ENCODE measurements at places on chromosomes 1 and 21.

- no peak for DNase-seq
Measured at GRCh38 chr1:57467830-57468229, 44.0 kb upstream of the DAB1 start.

DNA sequence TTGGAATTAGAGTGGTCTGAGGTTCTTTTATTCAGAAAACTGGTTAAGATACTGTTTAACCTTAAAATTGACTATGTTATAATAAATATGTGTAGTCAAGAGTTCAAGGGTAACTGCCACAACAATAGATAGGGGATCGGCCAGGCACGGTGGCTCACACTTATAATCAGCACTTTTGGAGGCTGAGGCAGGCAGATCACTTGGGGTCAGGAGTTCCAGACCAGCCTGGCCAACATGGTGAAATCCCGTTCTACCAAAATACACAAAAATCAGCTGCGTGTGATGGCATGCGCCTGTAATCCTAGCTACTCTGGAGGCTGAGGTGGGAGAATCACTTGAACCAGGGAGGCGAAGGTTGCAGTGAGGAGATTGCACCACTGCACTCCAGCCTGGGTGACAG, 39.5 kb downstream of the PDC start:
- no peak for DNase-seq

DNA sequence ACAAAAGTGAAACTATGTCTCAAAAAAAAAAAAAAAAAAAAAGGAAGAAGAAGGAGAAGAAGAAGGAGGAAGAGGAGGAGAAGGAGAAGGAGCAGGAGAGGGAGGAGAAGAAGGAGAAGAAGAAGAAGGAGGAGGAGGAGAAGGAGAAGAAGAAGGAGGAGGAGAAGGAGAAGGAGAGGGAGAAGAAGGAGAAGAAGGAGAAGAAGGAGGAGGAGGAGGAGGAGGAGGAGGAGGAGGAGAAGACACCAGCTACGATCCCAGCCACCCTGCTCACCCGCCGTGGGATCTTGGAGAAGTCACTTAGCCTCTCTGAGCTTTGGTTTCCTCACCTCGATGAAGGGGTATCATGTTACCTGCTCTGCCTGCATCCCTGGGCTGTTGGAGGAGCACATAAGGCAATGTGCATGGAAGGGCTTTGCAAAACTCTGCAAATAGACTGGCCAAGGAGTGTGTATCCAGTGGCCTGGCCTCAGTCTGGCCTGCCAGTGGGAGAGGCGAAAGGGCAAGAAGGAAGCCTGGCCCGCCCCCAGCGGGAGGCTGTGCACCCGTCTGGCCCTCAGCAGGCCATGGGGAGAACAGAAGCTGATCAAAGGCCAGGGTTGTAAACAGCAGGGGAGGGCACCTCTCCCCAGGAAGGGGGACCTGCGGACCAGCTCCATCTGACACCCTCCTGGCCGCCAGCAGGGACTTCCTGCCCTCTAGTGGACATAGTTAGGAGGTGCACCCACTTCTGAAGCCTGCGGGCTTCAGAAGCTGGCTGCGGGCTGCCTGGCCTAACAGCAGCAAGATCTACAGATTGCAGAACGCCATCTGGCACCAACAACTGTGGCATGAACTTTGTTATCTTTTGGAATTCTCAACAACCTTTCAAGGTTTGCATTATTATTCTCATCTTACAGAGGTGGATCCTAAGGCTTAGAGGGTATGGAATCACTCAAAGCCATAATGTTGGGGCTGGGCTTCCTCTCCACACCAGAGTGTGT, 19.2 kb upstream of the CDK18 start:
- peak; percentile 45 for DNase-seq

DNA sequence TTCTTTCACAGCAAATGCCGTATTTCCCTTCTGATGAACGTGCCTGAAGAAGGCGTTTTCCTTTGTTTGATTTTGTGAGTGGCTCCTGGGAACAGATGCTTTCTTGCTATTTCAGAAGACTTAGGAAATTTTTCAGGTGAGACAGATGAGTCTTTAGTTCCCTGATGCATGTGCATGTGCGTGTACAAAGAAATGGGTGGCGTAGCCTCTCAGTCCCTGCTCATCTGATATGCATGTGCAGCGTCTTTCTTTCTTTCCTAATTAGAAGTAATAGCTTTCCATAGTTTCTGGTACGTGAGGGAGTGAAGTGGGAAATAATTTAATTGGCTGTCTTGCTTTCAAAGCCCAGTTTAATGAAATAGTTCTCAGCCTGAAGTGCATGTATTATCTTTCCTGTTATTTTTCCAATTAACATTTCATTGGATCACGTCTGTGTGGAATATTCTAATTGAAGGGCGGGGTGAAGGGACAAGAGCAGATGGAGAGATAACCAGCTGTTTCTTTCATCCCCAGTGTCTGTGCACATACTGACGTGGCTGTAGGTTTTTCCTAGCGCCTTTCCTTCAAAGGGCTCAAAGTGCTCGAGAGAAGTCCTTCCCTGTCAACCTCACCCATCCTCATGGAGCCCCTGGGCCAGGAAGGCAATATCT, 104.3 kb downstream of the FAM78B start:
- no peak for DNase-seq

- DNase-seq = no peak
Measured at GRCh38 chr1:102191723-102192122, 195.0 kb upstream of the OLFM3 start.

GRCh38 chr1:171595324-171595723, 26.7 kb upstream of the MYOCOS start:
- no peak for DNase-seq

GRCh38 chr1:212107481-212107880, 71.9 kb downstream of the DTL start:
- no peak for DNase-seq

DNA sequence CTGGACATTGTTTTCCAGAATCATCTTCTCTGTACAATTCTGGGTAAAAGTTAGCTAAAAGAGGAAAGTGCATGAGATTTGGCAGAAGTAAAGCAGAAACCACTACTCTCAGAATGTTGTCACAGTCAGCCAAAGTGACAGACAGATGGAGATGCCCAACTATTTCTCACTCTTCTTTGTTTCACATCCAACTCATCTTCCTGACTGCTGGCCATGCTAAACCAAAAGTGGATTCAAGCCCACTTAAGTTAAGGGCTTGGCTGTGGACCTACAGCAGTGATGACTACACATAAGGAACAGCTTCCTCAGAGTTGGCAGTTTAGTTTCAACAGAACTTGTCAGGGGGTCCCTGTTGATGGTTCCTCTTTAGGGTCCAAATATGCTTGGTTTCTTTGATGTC, 730.2 kb downstream of the LRRIQ3 start:
- no peak for DNase-seq

- no peak for DNase-seq
Measured at GRCh38 chr1:2125350-2126211, 69.0 kb downstream of the FAAP20 start.

DNA sequence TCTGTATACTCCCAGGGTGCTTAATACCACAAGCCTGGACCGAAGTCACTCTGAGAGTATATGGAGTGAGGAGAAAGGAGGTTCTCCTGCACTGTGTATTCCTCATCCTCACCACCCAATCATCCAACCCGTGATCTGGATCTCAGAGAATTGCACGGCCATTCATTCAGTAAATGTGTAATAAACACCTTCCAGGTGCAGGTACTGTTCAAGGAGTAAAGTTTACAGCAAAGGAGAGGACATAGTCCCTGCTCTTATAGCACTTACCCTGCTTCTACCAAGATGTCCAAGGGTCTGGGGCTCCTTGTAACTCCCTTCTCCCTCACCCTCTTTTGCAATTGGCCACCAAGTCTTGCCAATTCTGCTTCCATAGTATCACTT, 139.2 kb upstream of the JUN start:
- no peak for DNase-seq

- no peak for DNase-seq
Measured at GRCh38 chr21:36241717-36242116, 78.3 kb upstream of the MORC3 start.

GRCh38 chr1:219906924-219907771, 21.2 kb downstream of the SLC30A10 start:
- DNase-seq = no peak

GRCh38 chr1:196897158-196897828, 9.4 kb downstream of the CFHR4 start:
- no peak for DNase-seq

DNA sequence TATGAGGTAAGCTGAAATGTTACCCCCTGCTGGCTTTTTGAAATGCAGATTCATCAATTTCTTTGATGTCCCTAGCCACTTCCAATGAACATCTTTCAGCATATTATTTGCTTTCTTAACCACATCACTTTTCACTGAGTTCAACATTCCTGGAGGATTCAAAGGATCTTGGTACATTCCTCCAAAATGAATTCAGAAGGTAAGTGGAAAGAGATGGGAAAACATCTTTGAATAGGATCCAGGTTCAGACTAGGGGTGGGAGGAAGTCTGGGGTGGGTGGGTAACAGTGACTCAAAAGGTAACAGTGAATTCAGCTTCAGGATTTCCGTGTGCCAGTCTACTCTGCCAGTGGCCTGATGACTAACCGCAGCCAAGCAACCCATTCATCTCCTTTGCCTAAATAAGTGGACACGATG, 180.7 kb downstream of the ZC3H11B start:
- DNase-seq = no peak

DNA sequence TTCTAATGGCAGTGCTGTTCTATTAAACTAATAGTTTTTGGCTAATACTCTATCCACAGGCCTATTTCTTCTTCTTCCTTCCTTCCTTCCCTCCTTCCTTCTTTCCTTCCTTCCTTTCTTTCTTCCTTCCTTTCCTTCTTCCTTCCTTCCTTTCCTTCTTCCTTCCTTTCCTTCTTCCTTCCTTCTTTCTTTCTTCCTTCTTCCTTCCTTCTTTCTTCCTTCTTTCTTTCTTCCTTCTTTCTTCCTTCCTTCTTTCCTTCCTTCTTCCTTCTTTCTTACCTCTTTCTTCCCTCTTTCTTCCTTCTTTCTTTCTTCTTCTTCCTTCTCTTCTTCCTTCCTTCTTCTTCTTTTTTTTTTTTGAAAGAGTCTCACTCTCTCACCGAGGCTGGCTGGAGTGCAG, 31.7 kb downstream of the CCDC190 start:
- DNase-seq = no peak

DNA sequence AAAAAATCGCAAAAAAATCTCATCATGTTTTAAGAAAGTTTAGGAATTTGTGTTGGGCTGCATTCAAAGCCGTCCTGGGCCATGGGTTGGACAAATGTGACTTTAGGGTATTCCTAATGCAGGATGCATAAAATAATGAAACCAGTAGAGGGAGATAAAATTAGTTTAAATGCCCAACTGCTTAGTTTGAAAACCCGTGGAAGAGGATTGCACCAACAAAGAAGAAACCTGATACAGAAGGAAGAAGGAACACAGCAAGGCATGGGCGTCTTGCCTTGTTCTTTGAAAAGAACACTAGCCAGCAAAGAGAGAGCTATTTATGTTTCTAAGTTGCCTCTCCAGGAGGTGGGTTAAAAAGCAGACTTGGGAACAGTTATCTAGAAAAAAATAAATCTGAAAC, 37.9 kb downstream of the WDR3 start:
- DNase-seq = no peak

DNA sequence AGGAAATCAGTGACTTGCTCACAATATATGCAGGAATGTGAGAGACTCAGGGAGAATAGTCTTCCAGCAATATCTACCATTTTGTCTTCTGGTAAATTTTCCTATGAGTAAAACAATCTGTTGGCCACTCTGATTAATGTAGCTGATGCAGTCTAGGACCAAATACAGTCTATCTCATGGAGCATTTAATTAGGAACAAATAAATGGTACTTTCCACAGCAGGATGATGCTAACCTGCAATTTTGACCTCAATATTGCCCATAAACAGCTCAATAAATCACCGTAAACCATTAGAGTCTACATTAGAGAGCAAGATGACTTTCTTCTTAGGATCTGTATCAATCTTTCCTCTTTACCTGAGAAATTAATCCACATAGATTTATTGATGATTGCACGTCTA, 567.7 kb upstream of the B3GALT2 start:
- no peak for DNase-seq

GRCh38 chr1:117015724-117016123, 14.2 kb downstream of the CD101 start:
- no peak for DNase-seq

DNA sequence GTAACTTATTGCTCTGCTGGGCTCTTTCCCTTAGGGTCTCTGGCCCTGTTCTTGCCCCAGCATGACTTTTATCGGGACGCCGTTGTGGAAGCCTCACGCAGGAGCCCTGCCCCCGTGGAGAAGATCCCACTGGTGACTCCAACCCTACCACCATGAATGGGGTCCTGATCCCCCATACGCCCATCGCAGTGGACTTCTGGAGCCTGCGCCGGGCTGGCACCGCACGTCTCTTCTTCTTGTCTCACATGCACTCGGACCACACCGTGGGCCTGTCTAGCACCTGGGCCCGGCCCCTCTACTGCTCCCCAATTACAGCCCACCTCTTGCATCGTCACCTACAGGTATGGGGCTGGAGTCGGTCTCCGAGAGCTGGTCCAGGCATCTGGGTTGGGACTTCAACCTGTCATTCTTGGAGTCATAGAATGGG, 322 bp downstream of the DCLRE1B start:
- DNase-seq = no peak

DNA sequence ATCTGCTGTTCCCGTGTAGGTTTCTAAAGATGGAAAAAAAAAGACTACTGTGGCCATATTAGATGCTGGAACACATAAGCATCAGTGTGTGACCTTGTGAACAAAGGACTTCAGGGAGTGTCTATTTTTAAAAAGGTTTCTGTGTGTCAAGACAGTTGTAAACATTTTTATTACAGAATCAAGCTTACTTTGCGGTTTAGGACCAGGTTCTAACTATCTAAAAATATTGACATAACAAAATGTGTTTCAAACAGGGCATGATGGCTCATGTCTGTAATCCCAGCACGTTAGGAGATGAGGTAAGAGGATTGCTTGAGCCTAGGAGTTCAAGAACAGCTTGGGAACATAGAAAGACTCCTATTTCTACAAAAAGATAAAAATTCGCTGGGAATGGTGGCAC, 7.1 kb upstream of the DDI2 start:
- DNase-seq = no peak

- DNase-seq = no peak
Measured at GRCh38 chr21:45698493-45699184, 55.1 kb downstream of the PCBP3 start.

DNA sequence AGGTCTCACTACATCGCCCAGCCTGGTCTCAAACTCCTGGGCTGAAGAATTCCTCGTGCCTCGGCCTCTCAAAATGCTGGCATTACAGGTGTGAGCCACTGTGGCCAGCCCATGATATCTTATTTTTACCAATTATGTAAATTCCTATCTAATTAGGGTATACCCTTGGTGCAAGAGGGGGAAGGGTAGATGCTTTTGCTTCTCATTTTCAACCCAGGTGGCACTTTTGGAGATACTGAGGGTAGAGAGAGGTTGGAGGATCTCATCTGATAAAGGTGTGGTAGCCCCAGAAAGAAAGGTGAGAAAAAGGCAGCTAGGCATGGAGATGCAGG, 17.4 kb downstream of the ENSA start:
- no peak for DNase-seq
